Stimulated activated CD4-positive, alpha-beta T cell treated with anti-CD3 and anti-CD28 coated beads, Interleukin-4, amount 100 ng/mL, for 48 hours (primary cell): ENCODE measurements at places on chromosomes 11 and 22.
A peak's percentile ranks its signal among the peaks of the same experiment; 100 is the strongest.

DNA sequence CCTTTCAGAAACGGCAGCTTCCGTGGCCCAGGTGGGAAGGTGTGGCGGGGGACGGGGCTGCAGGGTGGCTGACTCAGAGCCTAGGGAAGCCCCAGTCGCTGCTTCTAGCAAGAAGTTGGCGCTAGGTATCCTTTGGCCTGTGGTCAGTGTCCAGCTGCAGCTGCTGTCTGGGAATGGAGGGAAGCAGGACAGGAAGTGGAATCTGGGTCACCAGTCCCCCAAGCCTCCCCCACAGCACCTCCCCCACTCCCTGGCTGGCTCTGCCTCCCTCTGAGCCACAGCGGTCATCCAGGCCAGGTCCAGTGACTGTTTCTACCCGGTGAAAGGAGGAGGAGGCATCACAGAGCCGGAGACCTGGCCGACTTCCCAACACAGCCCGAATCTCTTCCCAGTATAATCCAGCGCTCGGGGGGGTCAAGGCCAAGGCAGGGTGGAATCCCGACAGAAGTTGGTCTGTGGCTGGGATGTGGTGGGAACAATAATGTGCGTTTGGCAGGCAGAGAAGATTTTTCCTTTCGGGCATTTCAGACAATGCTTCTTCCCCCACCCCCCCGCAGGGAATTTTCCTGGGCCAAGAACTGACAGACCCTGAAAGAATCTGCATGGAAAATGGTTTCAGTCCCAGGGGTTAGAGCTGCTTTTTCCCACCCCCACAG is 45.1 kb downstream of the C11orf96 start:
- no peak for DNase-seq

DNA sequence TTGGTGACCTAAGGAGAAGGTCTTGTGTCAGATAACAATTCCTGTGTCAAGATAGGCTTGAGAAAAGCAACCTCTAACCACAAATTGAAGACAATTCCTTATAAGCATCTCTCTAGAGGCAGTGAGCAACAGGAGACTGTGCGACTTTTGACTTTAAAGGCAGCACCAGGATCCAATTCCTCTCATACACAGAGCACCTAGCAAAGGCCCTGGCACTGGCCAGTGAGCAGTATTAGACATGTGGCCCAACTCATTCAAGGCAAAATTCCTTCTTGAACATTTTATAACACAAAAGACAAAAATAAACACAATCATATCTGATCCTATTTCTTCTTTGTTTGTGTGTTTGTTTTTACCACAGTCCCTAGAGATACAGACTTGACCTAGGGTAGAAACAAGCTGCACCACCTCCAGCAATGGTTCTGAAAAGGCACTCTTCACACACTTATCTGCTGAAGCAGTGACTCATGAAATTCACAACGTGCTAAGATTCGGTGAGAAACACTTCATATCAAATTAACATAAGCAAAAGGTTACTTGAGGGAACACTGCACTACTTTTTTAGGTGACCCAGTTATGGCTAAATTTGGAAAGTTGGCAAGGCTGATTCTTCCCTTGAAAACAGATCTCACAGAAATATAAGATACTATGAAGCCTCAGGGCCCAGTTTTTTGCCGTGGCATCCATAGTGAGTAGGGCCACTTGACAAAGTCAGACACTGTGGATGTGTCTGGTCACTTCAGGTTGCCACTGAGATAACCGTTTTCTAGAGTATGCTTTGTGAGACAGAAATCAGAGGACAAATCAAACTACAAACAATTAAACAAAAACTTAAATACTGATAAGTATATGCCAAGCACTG is 1018.9 kb downstream of the DLG2 start:
- DNase-seq = no peak

DNA sequence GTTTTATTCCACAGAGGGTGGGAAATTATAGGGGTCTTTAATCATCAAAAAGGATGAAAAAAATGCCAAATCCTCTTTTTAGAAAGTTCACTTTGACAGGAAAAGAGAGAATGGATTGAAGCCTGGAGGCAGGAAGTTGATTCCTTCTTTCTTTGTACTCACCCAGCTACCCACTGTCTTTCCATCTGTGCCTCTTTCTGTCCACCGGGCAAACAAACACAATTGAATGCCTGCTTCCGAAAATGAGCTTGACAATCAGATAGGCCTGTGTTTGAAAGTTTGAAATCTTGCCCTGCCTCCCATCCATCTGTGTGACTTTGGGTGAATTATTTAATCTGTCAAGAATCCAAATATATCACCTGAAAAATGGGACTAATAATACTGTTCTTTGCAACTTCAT is 81.1 kb downstream of the SCN3B start:
- DNase-seq = no peak

DNA sequence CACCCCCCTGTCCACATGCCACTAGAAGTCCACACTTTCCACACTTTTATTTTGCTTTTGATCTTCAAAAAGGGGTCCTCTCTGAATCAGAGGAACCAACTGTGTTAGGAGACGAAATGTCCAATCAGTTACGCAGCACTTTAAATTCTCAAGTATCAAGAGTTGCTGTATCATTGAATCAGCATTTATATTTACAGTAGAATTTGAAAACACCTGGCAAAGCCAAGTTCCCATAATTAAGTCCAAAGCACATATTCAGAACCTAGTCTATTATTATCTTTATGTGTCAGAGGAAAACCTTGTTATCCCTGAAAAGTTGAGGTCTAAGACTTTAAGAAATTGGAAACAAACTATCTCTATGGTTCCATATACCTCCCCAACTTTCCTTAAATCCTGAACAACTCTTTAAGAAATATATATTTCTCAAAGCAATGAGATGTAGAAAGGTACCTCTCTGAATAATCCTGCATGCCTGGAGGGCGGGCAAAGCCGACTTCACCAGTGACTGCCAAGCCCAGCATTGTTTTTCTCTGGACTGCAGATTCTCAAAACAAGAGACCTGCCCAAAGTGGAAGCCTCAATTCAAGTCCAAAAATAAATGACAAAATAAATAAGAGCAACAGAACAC is 75.9 kb upstream of the ARFGAP3 start:
- no peak for DNase-seq

- DNase-seq = no peak
These were observed 788 bp downstream of the MUC6 start for GRCh38 chr11:1035577-1036283.

DNA sequence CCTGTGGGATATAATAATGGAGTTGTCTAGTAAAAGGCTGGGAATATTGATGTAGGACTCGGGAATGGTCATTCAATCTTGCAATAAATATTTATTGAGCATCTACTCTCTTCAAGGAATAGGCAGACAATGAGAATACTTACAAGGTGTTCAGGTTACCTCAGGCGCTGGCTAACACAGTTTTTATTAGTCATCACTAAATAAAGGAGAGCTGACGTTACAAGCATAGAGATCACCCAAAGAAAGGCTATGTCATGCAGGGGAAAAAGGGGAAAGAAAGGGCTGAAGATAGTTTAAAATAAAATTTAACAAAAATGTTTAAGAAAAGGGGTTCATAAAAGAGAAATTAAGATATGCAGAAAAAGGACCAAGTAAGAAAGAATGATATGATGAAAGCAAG is 15.8 kb upstream of the CTSC start:
- no peak for DNase-seq

- no peak for DNase-seq
These were observed 3.0 kb downstream of the MUS81 start for GRCh38 chr11:65862941-65863888.

- no peak for DNase-seq
These were observed 485.8 kb upstream of the CADM1 start for GRCh38 chr11:115990004-115990447.

DNA sequence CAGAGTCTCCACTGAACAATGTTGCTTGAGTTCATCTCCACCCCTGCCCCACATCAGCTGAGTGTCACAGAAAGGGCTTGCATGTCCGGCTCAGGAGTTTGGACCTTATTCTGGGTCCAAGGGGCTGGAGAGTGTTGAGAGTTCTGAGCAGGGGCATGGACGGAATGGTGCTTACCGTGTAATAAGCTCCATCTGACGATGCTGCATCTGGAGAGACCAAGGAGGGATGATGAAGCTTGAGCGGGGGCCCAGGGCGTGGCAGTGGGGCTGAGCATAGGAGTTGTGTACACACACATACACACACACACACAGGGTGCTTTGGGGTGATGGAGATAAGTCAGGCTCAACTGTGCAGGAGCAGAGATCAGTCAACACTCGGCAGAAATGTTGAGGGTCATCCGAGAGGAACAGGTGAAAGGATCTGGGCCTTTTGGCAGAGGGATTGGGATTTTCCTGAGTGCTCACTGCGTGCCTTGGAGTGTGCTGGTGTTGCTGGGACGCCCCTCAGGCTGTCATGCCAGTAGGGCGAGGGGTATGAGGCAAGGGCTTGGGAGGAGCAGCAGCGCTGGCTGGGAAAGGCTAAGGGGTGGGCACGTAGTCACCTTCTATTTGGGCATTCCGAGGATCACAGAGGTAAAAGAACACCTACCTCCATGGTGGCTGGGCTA is 2.3 kb downstream of the USP35 start:
- no peak for DNase-seq

DNA sequence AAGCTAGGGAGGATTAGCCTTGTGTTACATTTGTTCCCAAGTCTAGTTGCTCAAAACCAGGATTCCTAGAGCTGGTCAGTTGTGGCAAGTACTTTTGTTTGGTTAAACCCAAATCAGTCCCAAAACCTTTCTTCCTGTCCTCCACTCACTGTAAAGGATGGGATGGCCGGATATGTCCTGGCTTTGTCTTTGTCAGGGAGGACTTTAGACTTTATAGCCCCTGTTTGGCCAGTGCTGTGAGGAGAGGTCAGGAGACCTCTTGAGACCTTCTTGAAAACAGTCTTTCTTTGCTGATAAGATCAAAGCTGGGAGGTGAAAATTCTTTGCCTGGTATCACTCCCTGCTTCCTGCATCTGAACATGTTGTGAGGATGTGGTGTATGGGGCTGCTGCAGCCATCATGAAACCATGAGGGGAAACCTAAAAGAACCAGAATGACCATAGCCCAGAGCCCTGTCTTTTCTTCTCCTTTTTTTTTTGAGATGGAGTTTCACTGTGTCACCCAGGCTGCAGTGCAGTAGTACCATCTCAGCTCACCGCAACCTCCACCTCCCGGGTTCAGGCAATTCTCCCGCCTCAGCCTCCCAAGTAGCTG is 43.6 kb upstream of the FTH1 start:
- no peak for DNase-seq

GRCh38 chr11:35529971-35530495 is 4.6 kb upstream of the PAMR1 start:
- DNase-seq = no peak

GRCh38 chr11:112581747-112582146 is 321.1 kb upstream of the PLET1 start:
- DNase-seq = no peak

- DNase-seq = peak; percentile 90
These were observed at the start of gene DNAL4 for GRCh38 chr22:38793721-38794466. Gene DNAL4, minus strand, starts transcription at chr22:38794143. Its CDS starts 11,412 bp downstream, at chr22:38782731.

DNA sequence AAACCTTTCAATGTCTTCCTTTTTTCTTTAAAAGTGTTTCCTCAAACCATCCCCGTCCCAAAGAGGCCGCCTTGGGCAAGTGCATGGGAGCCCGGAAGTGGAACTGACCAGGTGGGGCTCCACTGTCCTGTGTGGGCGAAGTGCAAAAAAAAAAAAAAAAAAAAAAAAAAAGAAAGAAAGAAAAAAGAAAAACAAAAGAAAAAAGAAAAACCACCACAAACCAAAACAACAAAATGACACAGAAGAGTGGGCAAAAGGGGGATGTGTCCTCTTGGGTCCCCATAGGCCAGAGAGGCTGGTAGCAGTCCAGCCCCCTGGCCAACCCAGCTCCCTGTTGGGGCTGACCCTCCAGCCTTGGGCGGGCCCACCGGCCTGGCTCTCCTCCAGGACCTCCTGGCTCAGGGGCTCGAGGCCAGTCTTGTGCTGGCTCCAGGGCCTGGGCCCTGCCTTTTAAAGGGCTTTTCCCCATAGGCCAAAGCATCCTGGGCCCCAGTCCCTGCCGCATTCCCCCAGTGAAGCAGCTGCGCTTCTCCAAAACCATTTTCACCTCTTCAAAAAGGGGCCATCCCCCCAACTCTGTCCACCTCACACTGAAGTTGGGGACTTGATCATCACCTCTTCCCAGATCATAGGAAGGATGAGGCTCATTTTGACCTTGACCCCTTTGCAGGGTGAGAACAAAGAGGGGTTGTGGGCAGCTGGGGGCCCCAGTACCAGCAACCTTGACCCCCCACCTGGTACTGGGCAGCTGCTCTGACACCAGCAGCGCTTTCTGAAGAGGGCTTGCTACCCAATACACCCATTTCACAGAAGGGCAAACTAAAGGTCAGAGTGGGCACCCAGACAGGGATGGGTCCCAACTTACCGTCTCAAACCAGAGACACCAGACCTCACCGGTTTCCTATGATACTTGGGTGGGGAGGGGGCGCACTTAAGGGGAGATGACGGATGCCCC is 9.4 kb downstream of the CBX6 start:
- no peak for DNase-seq

DNA sequence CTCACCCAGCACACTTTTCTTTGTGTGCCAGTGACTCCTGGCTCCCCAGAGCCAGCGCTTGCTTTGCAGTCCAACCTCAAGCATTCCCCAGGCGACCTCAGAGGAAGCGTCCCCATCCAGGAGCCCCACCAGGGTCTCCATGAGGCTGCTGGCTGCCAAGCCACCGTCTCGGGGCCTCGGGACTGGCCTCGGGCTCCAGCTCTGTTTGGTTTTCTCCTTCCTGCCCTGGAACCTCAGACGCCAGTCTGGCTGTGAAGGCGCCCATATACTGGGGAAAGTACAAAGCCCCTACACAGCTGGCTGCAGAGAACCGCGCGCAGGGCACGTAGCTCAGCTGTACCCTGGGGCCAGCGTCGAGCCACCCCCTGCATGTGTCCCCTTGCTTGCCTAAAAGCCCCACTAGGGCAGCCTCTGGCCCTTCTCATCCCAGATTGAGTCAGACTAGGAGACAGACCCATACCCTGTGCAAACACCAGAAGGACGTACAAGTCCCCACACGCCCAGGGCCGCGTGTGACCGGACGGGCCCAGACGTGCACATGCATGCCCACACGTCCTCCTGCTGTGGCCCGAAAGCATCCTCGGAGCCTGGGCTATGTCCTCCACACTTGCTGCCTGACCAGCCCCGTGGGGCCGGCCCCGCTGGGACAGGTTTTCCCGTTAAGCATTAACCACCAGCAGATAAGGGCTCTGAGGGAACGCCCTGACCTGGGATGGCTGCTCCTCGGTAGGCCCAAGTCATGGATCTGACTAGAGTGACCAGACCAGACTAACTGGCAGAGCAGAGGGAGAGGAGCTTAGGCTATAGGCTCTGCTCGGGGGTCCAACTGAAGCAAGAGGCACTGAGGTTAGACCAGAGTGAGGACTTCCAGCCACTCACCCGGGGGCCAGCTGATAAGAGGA is 4.2 kb upstream of the SYT8 start:
- no peak for DNase-seq

DNA sequence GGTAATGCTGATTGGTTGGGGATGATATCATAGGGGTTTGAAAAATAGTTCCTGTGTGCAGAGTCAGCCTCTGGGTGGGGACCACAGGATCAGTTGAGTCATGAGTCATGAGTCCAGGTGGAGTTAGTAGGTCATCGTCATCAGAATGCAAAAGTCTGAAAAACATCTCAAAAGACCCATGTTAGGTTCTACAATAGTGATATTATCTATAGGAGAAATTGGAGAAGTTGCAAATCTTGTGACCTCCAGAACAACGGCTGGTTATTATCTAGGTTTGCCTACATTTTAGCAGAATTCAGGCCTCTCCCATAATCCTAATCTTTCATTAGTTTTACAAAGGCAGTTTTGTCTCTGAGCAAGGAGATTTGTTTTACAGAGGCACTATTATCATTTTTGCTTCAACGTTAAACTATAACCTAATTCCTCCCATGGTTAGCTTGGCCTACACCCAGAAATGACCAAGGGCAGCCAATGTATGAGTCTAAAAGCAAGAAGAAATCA is 38.9 kb downstream of the MS4A2 start:
- DNase-seq = no peak

GRCh38 chr22:36238373-36239149 is 766 bp downstream of the APOL2 start:
- no peak for DNase-seq
